ENCODE measurements at places on chromosomes 5 and 9. TPM values are rescaled to one million over a fixed set of nuclear protein-coding genes. Genes with fewer than 3 reads are reported as not detected.

DNA sequence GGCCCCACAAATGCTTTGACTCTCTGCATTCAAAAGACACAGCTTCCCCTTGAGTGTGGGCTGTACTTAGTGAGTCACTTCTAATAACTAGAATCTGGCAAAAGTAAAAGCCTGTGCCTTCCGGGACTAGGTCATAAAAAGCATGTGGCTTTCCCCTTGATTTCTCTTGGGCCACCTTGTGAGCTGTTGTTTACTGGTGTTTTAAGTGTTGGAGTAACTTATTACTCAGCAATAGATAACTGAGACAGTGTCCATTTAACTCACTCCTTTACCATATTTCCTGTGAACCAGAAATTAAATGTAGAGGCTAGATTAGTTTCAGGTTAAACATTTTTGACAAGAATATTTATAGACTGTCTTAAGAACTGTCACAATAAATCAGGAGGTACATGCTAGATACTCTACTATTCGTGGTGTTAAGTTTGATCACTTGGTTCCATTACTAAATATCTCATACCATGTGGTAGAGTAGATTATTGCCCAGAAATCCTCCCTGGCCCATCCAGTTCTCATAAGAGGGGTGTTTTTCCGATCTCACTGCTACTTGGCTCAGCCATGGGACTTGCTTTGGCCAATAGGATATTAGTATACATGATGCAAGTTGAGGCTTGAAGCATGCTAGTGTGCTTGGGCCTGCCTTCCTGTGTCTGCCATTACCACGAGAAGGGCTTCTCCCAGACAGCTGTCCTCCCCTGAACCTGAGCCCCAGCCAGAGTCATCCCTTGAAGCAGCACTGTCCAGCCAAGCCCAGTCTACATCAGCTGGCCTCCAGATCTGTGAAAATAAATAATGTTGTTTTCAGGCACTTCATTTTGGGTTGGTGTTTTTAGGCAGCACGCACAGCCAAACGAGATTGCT, 10.4 kb upstream of the CMBL start:
- H3K27me3 ChIP-seq, result no peaks in the 10 kb centered on the region
- no peaks in the 10 kb centered on the region for H3K36me3 ChIP-seq
- no peak for DNase-seq
- no peaks in the 10 kb centered on the region for H3K4me1 ChIP-seq
- no peak overlapping the region for H3K4me3 ChIP-seq

- no peak overlapping the region for H3K27ac ChIP-seq
- H3K27me3 ChIP-seq, result no peaks in the 10 kb centered on the region
- peaks cover 67% of the 10 kb centered on the region for H3K36me3 ChIP-seq
- no peak overlapping the region for H3K4me3 ChIP-seq
- H3K4me1 ChIP-seq, result peaks cover 10% of the 10 kb centered on the region
Observed at GRCh38 chr5:176355400-176356178, 6.0 kb downstream of the KIAA1191 start.

The ARID3C gene
- total RNA-seq, result 0.22 TPM

DNA sequence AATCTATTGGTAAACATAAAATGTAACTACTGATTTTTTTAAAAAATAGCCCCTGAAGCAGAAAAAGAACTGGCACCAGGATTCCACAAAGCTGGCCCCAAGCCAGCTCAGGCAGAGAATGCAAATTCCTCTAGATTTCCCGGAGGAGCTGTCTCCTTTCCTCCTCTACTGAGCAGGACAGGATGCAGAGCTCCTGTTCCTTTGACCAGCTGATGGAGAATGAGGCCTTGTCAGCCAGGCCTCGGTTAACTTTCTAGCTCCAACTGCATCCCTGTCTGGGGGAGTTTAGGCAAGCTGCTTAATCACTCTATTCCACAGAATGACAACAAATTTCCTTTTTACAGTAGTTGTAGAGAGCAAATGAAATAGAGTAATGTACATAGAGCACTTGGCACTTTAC, 155.5 kb downstream of the GNAQ start:
- DNase-seq, result no peak
- H3K4me3 ChIP-seq, result no peak overlapping the region
- no peaks in the 10 kb centered on the region for H3K36me3 ChIP-seq
- no peak overlapping the region for H3K27ac ChIP-seq
- no peaks in the 10 kb centered on the region for H3K27me3 ChIP-seq

The TLN1 gene
- total RNA-seq, result 249 TPM

The BDP1 gene
- 33.4 TPM for total RNA-seq

The GCNT4 gene
- total RNA-seq, result 1.6 TPM

DNA sequence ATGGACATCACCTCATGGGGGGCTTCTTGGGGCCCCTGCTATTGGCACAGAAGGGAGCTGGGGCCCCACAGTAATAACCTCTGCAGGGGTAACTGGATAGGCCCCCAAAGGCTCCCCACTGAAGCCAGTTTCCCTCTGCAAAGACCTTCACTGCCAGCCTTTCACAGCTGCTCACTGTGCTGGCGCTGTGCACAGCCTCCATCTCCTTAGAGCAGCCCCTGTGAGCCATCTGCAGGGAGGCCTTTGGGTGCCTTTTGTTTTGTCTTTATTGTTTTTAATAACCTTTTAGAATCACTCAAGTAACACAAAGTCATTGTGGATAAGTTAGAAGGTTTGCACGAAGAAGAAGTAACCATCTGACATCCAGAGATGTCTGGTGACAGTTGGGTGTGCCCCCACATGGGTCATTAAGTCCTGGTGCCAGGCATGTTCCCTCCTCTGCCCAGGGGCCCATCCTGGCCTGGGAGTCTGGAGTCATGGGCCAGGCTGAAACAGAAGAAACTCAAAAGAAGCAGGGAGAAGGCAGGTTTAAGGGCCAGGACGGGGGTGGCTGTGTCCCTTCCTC, 42.7 kb downstream of the NCS1 start:
- no peak overlapping the region for H3K27ac ChIP-seq
- no peaks in the 10 kb centered on the region for H3K27me3 ChIP-seq
- no peak for DNase-seq
- H3K4me1 ChIP-seq, result no peaks in the 10 kb centered on the region

The IL13 gene
- total RNA-seq, result 69.0 TPM

DNA sequence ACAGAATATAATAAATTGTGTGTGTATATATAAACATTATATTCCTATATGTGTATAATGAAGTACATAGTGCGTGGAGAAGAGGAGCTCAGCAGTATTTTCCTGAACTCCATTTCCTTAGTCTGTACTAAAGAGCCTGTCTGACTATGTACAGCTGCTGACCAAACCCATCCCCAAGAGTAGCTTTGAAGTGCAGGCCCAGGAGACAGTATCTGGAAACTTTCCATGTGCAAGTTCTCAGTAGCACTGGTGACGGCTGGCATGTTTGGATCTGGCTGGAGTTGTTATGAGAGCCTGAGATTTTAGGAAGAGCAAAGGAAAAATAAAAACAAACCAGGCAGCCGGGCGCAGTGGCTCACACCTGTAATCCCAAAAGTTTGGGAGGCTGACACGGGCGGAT, 244.2 kb downstream of the RFK start:
- no peak overlapping the region for H3K4me3 ChIP-seq
- H3K27ac ChIP-seq, result no peak overlapping the region
- no peak for DNase-seq
- no peaks in the 10 kb centered on the region for H3K36me3 ChIP-seq

DNA sequence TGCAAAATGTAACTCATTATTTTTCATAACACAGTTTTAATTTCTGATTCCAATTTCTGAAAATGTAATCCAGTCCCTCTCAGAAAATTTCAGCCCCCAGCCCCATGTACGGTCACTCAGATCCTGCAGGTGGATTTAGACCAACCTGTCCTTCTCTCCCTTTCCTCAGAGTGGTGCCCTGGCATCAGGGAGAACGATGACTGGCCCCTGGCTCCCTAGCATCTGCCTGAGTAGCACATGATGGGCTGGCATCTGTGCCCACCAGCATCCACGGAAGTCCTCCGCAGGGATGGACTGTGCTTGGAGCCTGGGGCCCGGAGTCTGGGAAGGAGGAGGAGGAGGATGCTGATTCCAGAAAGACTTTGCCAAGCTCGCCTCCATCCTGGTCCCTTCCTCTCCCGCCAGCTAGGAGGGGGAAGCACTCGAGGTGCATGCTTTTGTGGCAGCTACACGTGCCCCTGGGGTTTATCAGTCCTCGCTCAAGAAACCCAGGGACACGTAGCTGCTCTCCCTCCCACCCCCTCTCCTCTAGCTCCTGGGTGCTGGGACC, 54.4 kb upstream of the RUFY1 start:
- H3K36me3 ChIP-seq, result no peaks in the 10 kb centered on the region
- no peak overlapping the region for H3K27ac ChIP-seq
- no peaks in the 10 kb centered on the region for H3K27me3 ChIP-seq
- no peak overlapping the region for H3K4me3 ChIP-seq
- H3K4me1 ChIP-seq, result no peaks in the 10 kb centered on the region
- no peak for DNase-seq

The AMBP gene
- total RNA-seq, result not detected

All from CD8-positive, alpha-beta memory T cell (primary cell).